Activated CD8-positive, alpha-beta T cell treated with anti-CD3 and anti-CD28 coated beads for 36 hours (primary cell): ENCODE measurements at places on chromosomes 12 and 14. TPM values are rescaled to one million over a fixed set of nuclear protein-coding genes. Genes with fewer than 3 reads are reported as not detected.

- H3K36me3 ChIP-seq, result no peaks in the 10 kb centered on the region
- H3K4me1 ChIP-seq, result peaks cover 6% of the 10 kb centered on the region
- DNase-seq, result peak; percentile 73
Measured at GRCh38 chr12:51923506-51924365, 16.4 kb downstream of the ACVRL1 start.

- H3K4me3 ChIP-seq, result no peak overlapping the region
- no peaks in the 10 kb centered on the region for H3K27me3 ChIP-seq
- DNase-seq, result no peak
- H3K4me1 ChIP-seq, result no peaks in the 10 kb centered on the region
Measured at GRCh38 chr14:105836160-105836559, 309.8 kb downstream of the TMEM121 start.

DNA sequence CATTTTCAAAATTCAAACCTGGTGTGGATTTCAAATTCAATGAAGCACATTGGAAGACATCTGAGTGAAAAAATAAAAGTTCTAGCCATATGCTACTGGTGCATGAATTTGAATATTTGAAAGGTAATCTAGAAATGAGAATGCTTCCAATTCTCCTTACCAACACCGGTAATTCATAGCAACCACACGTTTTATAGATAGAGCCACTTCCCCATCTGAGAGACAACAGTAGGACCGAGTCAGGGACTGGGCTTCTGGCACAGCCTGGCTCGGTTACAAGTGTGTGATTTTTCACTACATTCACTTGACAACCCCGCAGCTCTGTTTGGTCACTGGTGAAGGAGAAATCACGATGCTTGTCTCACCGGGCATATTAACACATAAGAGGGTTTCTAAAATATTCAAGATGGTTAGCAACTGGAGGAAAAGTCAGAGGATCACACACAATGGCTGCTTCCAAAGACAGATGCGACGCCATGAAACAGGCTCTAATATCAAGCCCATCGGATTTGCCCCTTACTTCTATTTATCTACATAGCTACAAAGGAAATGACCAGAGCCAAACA lies 86.5 kb upstream of the FOXN3 start:
- peaks cover 45% of the 10 kb centered on the region for H3K4me1 ChIP-seq
- DNase-seq, result no peak
- no peak overlapping the region for H3K27ac ChIP-seq
- H3K4me3 ChIP-seq, result no peak overlapping the region
- H3K36me3 ChIP-seq, result peaks cover 9% of the 10 kb centered on the region

GRCh38 chr14:20302042-20302755 lies 3.6 kb downstream of the TTC5 start:
- H3K27me3 ChIP-seq, result no peaks in the 10 kb centered on the region
- no peak overlapping the region for H3K27ac ChIP-seq
- H3K36me3 ChIP-seq, result peaks cover 15% of the 10 kb centered on the region

DNA sequence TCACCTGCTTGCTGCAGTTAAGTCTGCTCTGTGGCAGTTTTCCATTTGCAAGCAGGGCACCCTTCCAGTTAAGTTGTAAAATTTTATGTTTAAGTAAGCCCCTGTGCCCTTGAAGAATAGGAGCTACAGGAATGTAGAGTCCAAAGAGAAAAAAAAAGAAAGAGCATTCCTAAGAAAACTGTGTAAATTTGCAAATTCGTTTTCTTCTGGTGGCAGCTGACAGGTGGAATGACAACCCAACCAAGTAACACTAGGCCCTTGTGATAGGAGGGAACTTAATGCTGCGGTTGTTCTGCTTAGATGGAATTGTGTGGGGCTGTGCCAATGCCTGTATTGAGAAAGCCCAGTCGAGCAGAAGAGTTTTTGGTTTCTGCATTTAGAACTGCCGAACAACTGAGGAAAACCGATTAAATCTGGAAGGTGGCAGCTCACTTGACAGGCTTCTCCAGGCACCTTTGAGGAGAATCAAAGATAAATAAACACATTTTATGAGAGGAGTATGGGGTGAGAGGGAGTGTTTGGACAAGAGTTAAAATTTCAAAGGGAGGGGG lies 280.0 kb downstream of the RAD51B start:
- H3K27ac ChIP-seq, result no peak overlapping the region
- no peaks in the 10 kb centered on the region for H3K27me3 ChIP-seq

The TXNDC16 gene
- total RNA-seq, result 6.8 TPM
